ENCODE measurements at places on chromosomes 6 and 20. TPM values are rescaled to one million over a fixed set of nuclear protein-coding genes. Genes with fewer than 3 reads are reported as not detected.
A peak's percentile ranks its signal among the peaks of the same experiment; 100 is the strongest.

GRCh38 chr20:60108397-60108796, 150.2 kb downstream of the CDH26 start:
- peaks cover 78% of the 10 kb centered on the region for H3K27me3 ChIP-seq
- H3K36me3 ChIP-seq: no peaks in the 10 kb centered on the region
- no peak overlapping the region for H3K4me3 ChIP-seq
- H3K4me1 ChIP-seq: no peaks in the 10 kb centered on the region
- no peak overlapping the region for H3K27ac ChIP-seq
- DNase-seq: peak; percentile 61

DNA sequence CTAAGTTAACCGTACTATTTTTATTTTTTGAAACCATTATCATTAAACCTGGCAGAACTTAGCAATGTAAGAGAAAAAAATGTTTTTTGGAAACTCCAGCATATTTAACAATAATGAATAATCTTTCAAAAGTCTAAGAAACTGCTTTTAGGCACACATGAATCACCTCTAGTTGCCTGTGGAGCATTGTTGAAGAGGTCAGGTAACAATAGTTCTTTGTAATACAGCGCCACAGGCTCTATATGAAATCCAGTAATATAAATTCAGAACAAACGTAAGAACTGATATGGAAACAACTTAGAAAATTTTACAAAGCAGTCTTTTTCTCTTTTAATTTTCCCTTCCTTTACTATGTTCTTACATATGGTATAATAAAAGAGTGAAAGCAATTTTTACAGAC, 10.3 kb downstream of the LYRM4 start:
- DNase-seq: no peak
- no peak overlapping the region for H3K27ac ChIP-seq
- no peaks in the 10 kb centered on the region for H3K27me3 ChIP-seq
- H3K4me1 ChIP-seq: peaks cover 14% of the 10 kb centered on the region
- 0 out of 2 replicates have a peak, but pooled peaks cover 4% of the 10 kb centered on the region for H3K36me3 ChIP-seq

CDS2 gene
- total RNA-seq: 42.8 TPM

SLC16A10 gene
- 1.7 TPM for total RNA-seq

- no peak overlapping the region for H3K27ac ChIP-seq
- no peaks in the 10 kb centered on the region for H3K4me1 ChIP-seq
- no peaks in the 10 kb centered on the region for H3K36me3 ChIP-seq
- no peaks in the 10 kb centered on the region for H3K27me3 ChIP-seq
- H3K4me3 ChIP-seq: no peak overlapping the region
Observed at GRCh38 chr6:81739230-81740195, 13.0 kb downstream of the TENT5A start.

CAGE1 gene
- total RNA-seq: 0.13 TPM

ANKRD66 gene
- not detected for total RNA-seq

SNAI1 gene
- total RNA-seq: 2.2 TPM

GJE1 gene
- not detected for total RNA-seq

DNA sequence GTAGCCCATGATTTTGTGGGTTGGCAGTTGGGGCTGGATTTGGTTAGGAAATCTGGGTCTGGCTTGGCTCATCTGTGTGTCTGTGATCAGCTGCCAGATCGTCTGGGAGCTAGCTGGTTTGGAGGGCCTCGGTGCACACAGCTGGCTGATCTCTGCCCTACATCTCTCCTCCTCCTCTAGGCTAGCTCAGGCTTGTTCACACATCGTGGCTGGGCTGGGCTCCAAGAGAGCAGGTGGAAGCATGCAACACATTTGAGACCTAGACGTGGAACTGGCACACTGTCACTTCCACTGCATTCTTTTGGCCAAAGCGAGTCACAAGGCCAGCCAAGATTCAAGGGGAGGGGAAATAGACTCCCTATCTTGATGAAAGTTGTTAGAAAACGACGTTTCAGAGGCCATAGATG, 15.9 kb downstream of the NDUFAF5 start:
- peaks cover 28% of the 10 kb centered on the region for H3K36me3 ChIP-seq
- no peak overlapping the region for H3K4me3 ChIP-seq
- H3K27me3 ChIP-seq: no peaks in the 10 kb centered on the region
- no peaks in the 10 kb centered on the region for H3K4me1 ChIP-seq
- H3K27ac ChIP-seq: no peak overlapping the region

DNA sequence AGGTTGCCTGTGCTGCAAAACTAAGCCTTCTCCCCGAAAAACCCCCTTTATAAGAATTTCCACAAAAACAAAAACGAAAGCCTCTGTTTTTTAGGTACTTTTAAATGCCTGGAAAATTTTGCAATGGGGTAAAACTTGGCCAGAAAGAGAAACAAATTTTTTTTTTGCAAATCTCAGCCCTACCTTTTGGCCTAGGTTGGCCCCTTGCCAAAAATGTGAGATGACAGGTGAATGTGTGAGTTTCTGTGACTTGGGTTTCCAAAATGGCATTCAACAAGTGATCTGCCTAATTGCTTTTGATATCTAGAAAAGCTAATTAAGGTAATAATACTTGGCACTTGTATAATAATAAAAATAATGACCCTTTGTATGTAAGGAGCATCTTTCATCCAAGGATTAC, 48.4 kb downstream of the MAFB start:
- no peaks in the 10 kb centered on the region for H3K36me3 ChIP-seq
- H3K4me3 ChIP-seq: no peak overlapping the region
- no peak for DNase-seq
- no peak overlapping the region for H3K27ac ChIP-seq
- no peaks in the 10 kb centered on the region for H3K4me1 ChIP-seq

All from PC-9 (cell line).